ENCODE measurements at places on chromosomes 4 and X. TPM values are rescaled to one million over a fixed set of nuclear protein-coding genes. Genes with fewer than 3 reads are reported as not detected.

DNA sequence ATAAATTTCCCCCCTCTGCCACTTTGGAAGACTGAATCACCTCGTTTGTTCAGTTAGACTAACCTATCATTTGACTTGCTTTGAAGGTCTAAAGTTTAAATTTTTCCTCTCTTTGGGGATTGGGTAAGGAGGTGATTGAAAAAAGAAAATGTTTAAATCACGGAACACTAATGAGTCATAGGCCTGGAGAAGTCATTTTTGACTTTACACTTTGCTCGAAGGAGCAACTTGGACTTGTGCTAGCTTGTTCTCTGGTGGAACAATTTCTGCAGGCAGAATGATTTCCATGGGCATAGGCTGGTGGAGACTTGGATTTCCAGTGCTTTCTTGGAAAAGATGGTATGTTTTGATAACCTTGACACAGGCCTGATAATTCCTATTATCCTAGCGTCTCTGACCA lies 10.5 kb upstream of the GLUD2 start:
- DNase-seq: no peak

DNA sequence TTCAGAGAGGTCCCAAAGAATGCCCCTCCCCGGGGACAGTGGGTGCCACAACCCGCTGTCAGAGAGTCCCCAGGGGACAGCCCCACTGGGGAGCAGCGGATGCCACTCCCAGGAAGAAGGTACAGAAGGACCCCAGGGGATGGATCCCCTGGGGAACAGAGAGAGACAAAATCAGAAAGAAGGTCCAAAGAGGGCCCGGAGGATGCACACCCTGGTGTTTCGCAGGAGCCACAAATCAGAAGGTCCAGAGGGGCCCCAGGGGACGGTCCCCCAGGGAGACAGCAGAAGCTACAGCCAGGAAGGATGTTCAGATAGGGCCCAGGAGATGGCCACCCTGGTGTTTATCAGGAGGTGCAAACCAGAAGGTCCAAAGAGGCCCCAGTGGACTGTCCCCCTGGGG lies 1.4 kb downstream of the TEX13D start:
- no peak for DNase-seq

GRCh38 chrX:147900349-147900748 lies 11.4 kb upstream of the FMR1 start:
- no peak for DNase-seq

DNA sequence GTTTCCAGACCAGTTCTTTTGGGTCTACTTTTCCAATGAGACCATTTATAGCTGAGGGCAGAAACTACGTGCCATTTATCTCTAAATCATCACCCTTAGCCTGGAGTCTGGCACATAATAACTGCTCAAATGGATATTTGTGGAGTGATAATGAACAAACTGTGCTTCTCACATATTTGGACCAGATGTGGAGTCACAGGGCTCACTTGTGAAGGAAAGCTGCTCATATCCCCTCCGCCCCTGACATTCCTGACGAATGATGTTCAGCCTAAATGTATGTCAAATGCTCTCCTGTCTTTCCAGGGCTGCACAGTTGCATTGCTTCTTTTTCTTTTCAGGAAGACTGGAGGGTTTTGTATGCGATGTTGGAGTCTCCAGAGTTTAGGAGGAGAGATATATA lies 110.1 kb downstream of the GBA3 start:
- no peak for DNase-seq

DNA sequence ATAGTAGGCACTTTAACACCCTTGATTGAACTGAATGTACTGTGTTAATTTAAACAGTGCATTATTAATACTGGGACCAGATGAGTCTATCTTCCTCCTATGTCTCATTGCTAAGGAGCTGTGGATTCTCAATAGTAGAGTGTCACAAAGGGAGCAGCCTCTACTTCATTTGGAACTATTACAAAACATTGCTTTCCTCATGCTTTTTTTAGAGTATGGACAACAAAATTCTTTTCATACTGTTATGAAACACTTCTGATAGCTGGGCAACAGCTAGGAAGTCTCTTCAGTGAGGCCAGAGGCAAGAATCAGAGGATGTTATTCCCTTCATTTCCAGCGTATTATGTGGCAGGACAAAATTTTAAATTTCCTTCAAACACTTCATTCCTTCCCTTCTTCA lies 160.8 kb downstream of the FBXO8 start:
- no peak for DNase-seq

DNA sequence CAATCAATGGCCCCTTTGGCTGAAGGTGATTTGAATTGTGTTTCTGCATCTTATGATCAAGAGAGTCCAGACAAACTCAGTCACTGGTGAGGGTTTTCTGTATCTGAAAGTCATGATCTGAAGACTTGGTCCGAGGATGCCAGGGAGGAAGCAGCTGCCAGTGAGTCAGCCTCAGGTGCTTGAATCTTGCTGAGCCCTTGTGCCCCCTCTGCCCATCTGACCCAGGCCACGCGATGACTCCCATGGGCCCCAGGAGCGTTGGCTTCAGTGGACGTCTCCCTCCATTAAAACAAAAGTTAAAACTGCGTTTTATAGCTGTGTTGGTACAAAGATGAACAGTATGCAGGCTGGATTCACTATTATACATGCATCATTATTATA lies 62.0 kb downstream of the HTRA3 start:
- no peak for DNase-seq

- peak; percentile 73 for DNase-seq
These were observed 199.0 kb upstream of the NUDT6 start for GRCh38 chr4:123121241-123121907.

GRCh38 chr4:10053635-10054453 lies 32.5 kb upstream of the SLC2A9 start:
- DNase-seq: no peak

CFAP47 gene
- polyA plus RNA-seq: not detected

GRCh38 chr4:152052451-152053057 lies 291.7 kb upstream of the GATB start:
- peak; percentile 40 for DNase-seq

- DNase-seq: peak; percentile 36
These were observed 31.0 kb upstream of the SOD3 start for GRCh38 chr4:24764345-24764744.

DNA sequence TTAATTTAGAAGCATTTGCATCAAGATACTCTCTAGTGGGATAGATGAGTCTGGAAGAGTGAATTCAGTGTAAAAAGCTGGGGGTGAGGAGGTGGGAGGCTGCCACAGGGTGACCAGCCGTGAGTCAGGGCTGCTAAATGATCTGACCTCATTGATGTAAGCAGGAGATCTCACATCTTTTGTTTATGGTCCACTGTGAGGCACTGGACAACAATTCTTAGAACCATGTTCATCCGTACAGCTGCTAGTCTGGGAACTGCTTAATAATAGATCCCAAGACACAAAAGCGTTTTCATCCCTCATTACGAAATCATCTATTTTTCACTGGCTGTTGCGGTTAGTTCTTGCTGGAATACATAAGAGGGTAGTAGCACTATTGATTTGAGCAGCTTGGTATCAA lies 14.1 kb downstream of the KLF3 start:
- peak; percentile 100 for DNase-seq

GRCh38 chrX:45774961-45775360 lies 574.3 kb upstream of the DIPK2B start:
- peak; percentile 81 for DNase-seq

GRCh38 chrX:14930663-14931062 lies 57.4 kb downstream of the MOSPD2 start:
- DNase-seq: no peak

DNA sequence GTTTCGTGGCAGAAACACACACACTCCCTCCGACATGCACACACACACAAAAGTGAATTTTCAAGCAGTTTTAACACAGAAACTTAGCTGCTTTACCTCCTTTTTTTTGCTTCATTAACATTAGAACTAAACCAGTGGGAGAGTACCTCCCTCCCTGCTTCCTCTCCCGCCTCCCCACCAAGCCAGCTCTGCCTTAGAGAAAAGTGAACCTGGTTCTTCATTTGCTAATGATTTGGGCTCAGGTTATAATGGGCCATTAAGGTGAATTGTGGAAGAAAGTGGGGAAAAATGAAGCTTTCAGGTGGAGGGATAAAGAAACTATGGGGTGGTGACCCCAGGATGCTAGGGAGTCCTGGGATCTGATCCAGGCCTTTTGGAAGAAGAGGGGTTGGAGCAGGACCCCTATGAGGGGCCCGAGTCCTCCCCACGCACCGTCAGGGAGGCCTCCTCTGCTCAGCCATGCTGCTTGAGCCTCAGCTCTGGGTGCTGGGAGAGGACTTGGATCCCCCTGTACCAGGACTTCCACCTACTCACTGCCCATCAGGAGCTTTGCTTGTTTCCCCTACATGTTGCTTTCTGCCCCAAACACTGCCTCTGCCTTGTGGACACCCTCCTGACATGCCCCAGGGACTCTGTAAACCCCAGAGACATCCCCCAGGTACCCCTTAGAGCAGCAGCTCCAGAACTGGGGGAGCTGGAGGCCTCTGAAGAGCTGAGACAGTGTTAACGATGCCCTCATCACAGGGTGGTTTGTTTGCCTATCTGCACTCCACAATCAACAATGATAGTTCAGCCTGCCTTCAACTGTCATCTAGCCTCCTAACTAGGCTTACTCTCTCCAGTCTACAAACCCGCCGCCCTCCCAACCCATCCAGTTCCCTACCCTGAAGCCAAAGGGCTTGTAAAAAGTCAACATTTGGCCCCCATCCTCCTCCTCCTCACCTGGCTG lies 6.5 kb upstream of the JADE1 start:
- DNase-seq: no peak

GRCh38 chr4:177380730-177381287 lies 61.4 kb downstream of the AGA start:
- no peak for DNase-seq

- no peak for DNase-seq
These were observed 25.2 kb upstream of the PTTG2 start for GRCh38 chr4:37935026-37935425.

DNA sequence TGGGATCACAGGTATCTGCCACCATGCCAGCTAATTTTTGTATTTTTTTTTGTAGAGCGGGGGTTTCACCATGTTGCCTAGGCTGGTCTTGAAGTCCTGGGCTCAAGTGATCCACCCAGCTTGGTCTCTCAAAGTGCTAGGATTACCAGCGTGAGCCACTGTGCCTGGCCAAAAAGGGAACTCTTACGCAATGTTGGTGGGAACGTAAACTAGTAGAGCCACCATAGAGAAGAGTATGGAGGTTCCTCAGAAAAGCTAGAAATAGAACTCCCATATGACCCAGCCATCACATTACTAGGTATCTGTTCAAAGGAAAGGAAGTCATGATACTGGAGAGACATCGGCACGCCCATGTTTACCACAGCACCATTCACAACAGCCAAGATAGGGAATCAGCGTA lies 85.9 kb downstream of the PRKX start:
- no peak for DNase-seq

- DNase-seq: no peak
These were observed 353.4 kb upstream of the ADGRL3 start for GRCh38 chr4:60846678-60847077.

- peak; percentile 6 for DNase-seq
These were observed 167.2 kb downstream of the WDFY3 start for GRCh38 chr4:84799318-84799717.

FAM47A gene
- not detected for polyA plus RNA-seq

DNA sequence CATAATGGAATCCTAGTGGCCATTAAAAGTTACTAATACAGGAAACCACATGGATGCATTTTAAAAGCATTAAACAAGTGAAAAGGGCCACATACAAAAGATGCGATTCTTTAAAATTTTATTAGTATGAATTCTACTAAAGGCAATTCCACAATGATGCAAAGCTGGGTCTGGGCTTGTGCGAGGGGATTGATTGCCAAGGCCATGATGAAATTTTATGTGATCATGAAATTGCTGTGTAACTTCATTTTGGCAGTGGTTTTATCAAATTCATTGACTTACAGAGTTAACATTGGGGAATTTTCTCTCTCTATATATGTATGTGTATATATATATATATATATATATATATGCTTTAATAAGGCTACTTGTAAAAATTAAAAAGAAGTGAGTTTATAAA lies 1142.5 kb upstream of the IGFBP7 start:
- DNase-seq: no peak

DNA sequence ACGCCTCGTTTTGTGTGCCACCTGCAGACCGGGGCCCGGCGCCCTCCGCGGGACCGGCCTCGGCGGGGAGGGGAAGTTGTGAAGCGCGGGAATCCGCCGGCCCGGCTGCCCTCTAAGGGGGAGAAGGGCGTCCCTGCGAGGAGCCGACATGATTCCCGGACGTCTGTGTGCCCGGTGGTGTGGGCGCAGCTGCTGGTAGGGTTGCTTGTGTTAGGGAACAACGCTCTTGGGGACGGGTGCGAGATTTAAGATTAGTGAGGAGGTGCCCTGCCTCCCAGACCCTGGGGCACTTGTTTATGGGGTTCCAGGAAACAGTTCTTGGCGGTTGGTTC lies 627 bp downstream of the CDKN2AIP start:
- DNase-seq: no peak

- no peak for DNase-seq
These were observed 23.5 kb downstream of the TXK start for GRCh38 chr4:48110452-48110978.

CLCN4 gene
- 2.2 TPM for polyA plus RNA-seq

DNA sequence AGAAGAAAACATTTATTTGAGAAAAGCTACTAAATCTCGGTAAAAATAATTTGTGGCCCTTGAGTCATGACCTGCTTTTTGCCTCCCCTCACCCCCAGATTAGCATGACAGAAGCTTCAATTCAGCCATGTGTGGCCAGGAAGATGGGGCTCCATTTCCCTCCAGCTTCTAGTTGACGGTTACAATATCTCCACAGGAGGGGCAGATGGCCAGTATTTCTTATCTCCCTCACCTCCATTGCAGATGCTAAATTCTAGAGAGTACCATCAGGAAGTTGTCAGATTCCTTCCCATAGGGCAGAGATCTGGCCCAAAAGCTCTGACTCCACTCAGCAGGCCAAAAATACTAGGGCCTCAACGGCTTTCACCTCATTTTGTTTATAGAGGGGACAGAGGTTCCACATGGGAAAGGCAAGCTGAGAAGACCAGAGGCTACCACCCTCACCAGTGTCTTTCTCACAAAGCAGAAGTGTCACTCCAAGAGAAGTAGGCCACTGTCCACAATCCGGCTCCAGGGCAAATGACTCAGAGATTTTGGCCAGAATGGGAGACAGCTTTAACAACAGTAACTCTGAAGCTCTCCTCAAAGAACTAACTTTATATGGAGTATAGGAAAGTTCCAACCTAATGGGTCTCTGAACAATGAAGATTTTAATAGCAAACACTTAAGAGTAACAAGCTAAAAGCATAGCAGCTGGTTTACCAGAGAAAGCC lies 108.3 kb downstream of the TBC1D19 start:
- peak; percentile 22 for DNase-seq

- no peak for DNase-seq
These were observed 16.1 kb upstream of the KLHL2 start for GRCh38 chr4:165191348-165191656.

BEX3 gene
- 409 TPM for polyA plus RNA-seq

BMP3 gene
- 0.04 TPM for polyA plus RNA-seq

DNA sequence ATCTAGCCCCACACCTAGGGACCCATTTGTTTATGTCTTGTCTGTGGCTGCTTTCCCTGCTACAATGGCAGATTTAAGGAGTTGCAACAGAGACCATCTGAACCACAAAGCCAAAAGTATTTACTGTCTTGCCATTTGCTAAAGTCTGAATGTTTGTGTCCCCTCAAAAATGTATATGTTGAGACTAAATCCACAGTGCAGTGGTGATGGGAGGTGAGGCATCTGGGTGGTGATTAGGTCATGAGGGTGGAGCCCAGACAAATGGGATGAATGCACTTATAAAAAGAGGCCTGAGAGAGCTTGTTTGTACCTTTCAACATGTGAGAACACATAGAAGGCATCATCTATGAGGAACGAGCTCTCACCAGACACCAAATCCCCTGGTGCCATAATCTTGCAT lies 137.3 kb downstream of the TMEM144 start:
- no peak for DNase-seq

- no peak for DNase-seq
These were observed 19.9 kb upstream of the AR start for GRCh38 chrX:67523932-67524331.

STAP1 gene
- polyA plus RNA-seq: not detected

All from IMR-90 (cell line).